Stimulated activated CD4-positive, alpha-beta T cell treated with anti-CD3 and anti-CD28 coated beads, Interleukin-4, amount 100 ng/mL, for 48 hours (primary cell): ENCODE measurements at places on chromosomes 3 and 15.

GRCh38 chr15:77075528-77075927 lies 4.6 kb upstream of the TSPAN3 start:
- DNase-seq: no peak

- no peak for DNase-seq
These were observed 95.4 kb downstream of the SRGAP3 start for GRCh38 chr3:9153904-9154619.

GRCh38 chr3:127812151-127812550 lies 10.2 kb downstream of the MGLL start:
- DNase-seq: no peak

DNA sequence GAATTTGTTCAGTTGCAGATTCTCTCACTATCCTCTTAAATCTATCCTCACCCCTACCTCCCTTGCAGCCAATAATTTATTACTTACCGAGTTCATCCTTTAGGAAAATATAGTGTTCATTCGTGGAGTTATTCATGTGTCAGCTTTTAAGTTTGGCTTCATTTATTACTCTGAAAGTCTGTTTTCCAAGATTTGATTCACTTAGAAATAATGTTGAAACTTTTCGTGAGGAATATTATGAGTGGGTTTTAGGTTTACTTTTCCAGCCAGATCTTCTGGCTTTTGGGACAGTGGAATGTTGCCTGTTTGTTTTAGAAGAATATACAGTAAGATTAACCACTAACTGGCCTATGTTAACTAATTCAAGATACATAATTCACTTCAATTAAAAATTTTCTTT lies 161.0 kb upstream of the CGNL1 start:
- DNase-seq: no peak

GRCh38 chr15:54605043-54605442 lies 591.7 kb downstream of the RSL24D1 start:
- no peak for DNase-seq

GRCh38 chr3:46212101-46212500 lies 4.0 kb upstream of the CCR1 start:
- no peak for DNase-seq

DNA sequence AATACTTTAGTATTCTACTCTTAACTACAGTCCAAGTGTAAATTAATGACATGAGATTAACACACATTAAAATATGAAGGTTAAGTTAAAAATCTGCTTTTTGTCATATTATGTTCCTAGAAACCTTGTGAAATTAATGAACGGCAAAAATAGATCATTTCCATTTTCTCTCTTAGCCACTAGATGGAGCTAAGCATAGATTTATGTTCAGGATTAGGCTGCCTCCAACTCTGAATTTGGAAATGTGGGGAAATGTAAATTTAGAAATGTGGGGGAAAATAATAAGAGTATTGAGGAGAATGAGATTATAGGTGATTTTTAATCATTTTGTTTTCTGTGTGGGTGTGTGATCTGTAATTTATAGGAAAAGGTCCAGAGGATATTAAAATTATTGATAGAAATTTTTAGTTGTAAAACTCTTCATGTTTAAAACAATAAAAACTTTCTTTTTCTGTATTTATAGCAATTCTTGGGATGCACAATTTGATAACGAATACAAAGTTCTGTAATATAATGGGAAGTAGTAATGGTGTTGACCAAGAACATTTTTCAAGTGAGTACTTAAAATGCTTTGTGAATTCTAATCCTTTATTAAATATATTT lies 59.2 kb downstream of the TMOD3 start:
- no peak for DNase-seq

DNA sequence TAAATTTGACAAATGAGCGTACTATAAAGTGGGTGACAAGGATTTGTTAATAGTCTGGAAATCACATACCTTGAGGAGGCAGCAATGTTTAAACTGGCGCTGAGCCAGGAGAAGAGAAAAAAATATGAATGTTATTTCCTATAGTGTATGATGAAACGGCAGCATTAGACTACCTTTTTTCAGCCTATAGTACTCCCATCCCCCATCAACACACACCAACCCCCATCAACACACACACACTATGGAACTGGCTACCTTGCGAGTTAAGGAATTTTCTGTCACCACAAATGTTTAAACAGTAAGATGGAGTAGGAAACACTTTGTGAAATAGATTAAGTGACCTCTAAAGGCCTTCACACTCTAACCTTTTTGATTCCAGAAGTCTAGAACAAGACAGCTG lies 46.8 kb upstream of the ZCWPW2 start:
- DNase-seq: no peak
